ENCODE measurements at places on chromosomes 5 and 9.

DNA sequence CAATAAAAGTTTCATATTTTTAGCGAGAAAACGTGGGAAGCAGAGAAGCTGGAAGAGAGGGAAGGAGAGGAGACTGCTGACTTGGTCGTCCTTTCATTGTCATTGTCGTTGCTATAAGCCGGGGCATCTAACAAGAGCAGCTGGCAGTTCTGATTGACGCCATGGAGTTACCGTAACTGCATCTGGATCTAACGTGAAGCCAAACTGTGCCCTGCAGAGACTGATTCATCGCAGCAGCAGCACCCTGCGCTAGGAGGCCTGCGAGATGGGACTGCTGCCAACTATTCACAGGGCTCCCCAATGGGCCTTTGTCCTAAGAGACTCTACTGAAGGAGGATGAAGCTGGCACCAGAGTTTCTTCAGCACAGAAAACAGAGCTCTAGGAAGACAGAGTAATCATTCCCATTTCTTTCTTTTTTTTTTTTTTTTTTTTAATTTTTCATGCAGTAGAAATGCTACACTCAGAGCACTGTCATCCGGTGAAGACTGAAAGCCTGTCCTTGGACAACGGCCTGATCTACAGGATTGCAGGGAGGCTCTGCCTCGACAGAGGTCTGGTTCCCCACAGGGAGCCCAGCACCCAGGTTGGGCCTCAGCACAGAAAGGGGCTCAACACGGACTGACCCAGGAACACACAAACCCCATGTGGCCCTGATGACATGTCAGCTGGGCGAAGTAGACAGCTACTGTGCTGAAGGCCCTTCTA lies 47.8 kb downstream of the RETREG1 start:
- peak; percentile 19 for DNase-seq

GRCh38 chr9:91047993-91048607 lies 246.5 kb downstream of the SYK start:
- no peak for DNase-seq

- no peak for DNase-seq
These were observed 254.4 kb upstream of the CDH10 start for GRCh38 chr5:24899180-24899579.

DNA sequence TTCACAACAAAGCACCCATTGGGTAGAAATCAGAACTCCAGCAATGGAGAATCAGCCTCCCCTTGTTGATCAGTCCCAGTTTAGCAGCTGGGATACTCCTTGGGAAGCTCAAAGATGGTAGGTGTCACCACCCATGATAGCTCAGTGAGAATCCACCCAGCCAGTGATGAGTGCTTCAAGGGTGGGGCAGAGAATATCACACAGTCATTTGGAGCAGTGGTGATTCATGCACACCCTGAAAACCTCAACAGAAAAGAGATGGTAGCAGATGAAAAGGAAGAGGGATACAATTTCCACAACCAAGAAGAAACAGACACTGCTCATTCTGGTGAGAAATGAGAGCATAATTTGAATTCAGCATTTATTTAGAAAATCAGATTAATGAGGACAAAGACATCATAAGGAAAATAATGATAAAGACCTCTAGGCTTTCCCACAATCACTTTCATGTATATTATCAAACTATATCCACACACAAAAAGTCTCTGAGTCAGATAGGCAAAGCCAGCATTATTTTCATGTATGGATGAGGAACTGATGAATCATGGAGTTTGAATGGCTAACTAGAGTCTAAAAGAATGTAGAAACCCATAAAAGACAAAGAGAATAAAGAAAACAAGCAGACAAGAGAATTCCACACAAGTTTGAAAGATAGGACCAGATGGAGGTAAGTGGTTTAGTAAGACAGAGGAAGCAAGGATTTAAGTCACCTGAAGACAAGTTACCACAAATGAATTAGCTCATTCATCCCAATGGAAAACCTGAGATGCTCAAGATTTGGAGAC lies 82.9 kb downstream of the FEM1C start:
- peak; percentile 27 for DNase-seq

GRCh38 chr9:89702401-89702800 lies 97.6 kb downstream of the GADD45G start:
- no peak for DNase-seq

GRCh38 chr9:121322737-121323448 lies 47.2 kb downstream of the STOM start:
- no peak for DNase-seq

GRCh38 chr5:117487556-117487955 lies 912.9 kb upstream of the SEMA6A start:
- DNase-seq, result no peak

- DNase-seq, result no peak
These were observed 60.5 kb upstream of the EDIL3 start for GRCh38 chr5:84445049-84445685.

DNA sequence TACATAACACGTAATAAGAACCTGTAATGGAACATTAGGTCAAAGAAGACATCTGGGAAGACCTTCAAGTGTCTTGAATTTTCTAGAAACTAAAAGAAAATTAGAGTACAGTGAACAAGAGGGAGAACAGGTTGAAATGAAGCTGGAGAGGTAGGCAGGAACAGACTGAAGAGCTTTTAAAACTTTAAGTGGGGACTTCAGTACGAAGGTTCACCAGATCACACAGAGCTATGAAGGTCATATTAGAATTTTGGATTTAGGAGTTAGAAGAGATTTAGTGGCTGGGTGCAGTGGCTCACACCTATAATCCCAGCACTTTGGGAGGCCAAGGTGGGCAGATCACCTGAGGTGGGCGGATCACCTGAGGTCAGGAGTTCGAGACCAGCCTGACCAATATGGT lies 26.6 kb downstream of the MLANA start:
- no peak for DNase-seq

GRCh38 chr9:18891946-18892670 lies 140.9 kb downstream of the SAXO1 start:
- DNase-seq, result no peak

GRCh38 chr9:134618163-134618832 lies 23.3 kb upstream of the COL5A1 start:
- DNase-seq, result no peak

- DNase-seq, result no peak
These were observed 173.5 kb downstream of the FAM174A start for GRCh38 chr5:100708645-100709171.

- DNase-seq, result peak; percentile 50
These were observed 68.5 kb upstream of the CEP78 start for GRCh38 chr9:78167356-78167755.

- no peak for DNase-seq
These were observed 29.4 kb downstream of the ANKRD34B start for GRCh38 chr5:80540691-80541090.

- DNase-seq, result no peak
These were observed at the start of gene PHF24 for GRCh38 chr9:34957492-34958410. Gene PHF24 (plus strand): TSS chr9:34958285. CDS start chr9:34971299, 13,014 bp downstream.

GRCh38 chr5:120568711-120569110 lies 104.6 kb downstream of the PRR16 start:
- DNase-seq, result no peak

GRCh38 chr5:58887721-58888409 lies 305.0 kb downstream of the RAB3C start:
- DNase-seq, result no peak

Measured in HT-29 (cell line).